ENCODE measurements at places on chromosomes 3 and 15.

DNA sequence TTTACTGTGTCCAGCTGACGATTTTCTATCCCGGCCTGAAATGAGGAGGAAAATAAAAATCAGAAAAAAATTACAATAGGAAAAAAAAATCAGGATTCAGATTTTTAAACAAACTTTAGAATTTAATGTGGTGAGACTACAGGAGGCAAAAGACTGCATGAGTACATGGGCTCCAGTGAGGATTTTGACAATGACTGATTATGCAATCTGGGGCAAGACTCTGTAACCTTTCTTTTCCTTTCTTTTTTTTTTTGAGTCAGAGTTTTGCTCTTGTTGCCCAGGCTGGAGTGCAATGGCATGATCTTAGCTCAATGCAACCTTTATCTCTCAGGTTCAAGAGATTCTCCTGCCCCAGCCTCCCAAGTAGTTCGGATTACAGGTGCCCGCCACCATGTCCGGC lies 29.9 kb downstream of the SPG11 start:
- no peak for DNase-seq

DNA sequence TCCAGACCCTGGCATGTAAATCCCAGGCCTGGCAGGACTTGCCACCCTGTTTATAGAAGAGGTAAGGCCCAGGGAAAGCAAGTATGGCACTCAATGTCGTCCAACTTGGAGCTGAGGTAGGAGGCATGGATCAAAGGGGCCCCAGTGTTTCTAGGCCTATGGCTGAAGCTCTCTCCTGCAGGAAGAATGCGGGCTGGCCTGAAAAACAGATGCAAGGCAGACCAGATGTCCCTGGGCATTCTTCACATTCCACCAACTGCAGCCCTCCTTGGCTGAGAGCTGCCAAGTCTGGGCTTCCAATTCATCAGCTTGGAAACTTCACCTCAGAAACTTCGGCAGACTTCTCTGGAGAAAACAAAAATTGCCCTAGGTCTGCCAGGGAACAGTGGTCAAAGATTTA lies 22.2 kb downstream of the MESD start:
- no peak for DNase-seq

GRCh38 chr3:17367171-17367570 lies 375.3 kb downstream of the TBC1D5 start:
- DNase-seq, result no peak

DNA sequence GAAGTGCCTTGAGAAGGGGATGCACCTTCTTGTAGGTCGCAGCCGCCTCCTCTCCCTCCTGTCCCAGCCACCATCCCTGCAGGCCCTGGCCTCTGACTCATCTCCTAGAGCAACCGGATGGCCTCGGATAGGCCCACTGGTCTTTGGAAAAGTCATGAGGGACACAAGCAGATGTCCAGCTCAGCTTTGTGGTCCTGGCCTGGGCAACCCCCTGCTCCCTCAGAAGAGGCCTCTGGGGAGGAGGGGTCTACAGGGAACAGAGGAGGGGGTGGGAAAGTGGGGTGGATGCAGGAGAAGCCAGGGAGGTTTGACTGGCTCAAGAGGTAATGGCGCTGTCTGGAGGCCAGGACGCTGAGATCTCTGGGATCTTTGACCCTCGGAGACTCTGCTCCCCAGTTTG lies 259.2 kb upstream of the TLE3 start:
- no peak for DNase-seq

GRCh38 chr3:57112206-57112605 lies 51.7 kb downstream of the SPATA12 start:
- no peak for DNase-seq

DNA sequence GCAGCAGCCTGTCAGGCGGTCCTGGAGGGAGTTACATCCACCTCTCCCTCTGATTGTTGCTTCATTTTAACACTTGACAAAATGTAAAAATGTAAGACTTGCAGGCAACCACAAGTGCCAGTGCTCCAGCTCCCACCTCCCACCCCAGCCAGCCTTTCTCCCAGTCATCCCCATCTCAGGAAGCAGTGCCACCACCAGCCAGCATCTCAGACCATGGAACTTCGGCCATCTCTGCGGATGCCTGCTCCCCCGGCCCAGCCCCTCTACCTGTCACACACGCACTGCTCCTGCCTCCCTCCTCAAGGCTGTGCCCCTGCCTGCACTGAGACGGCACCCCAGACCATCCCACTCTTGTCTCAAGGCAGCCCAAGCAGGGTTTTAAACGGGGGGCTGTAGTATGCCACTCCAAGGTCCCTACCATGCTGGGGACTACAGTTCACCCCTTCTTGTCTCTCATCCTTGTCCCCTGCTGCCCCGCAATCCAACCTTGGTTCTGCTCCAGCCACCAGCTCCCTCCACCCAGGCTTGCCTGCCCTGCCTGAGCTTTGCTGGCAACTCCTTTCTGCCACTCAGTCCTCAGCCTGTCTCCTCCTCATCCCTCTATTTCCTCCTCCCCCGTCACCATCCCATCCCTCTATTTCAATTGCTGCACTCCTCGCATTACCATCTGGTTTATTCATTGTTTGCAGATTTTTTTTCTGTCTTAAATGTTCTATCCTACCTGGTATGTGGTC lies 85.8 kb downstream of the SNRK start:
- no peak for DNase-seq

GRCh38 chr3:186990878-186991308 lies 60.6 kb downstream of the ST6GAL1 start:
- no peak for DNase-seq

GRCh38 chr3:99620976-99621375 lies 17.4 kb upstream of the COL8A1 start:
- no peak for DNase-seq

DNA sequence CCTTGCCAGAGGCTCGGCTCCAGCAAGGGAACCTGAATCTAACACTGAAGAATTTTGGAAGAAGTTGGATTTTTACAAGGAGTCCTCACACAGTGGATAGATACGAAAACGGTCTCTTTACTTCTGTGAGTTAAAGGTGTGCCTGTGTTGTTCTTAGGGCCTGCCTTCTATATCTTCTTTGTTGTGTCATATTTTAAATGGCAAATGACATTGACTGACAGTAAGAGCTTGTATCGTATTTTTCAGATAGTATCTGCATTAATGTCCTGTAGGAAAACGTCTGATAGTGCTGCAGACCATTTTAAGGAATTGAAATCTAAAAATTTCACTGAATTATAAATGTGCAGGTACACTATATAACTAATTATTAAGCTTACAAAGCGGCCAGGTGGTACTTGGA lies 56.3 kb downstream of the PTPRG start:
- no peak for DNase-seq

GRCh38 chr15:44713006-44713966 lies 2.0 kb downstream of the B2M start:
- DNase-seq, result no peak

DNA sequence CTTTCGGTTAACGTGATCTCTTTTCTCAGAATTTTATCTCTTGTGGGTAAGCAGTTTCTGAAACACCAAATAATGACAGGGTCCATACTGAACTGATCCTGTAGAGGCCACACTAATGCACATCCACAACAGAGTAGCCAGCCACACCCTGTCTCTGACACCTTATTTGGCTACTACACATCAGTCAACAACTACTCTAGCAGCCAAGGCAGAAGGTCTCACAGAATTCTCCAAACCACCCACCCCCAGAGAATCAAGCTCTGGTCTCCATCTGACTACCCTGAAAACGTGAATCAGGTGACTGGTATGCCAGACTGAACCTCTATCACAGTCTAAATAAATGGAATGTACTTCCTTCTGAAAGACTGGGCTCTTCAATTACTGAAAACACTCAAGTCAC lies 38.0 kb downstream of the EDC3 start:
- DNase-seq, result no peak

GRCh38 chr3:189269365-189269764 lies 97.6 kb downstream of the TPRG1 start:
- no peak for DNase-seq

GRCh38 chr3:20103731-20104130 lies 63.5 kb downstream of the KAT2B start:
- DNase-seq, result no peak

GRCh38 chr15:31328969-31329639 lies 2.5 kb downstream of the KLF13 start:
- peak; percentile 44 for DNase-seq

DNA sequence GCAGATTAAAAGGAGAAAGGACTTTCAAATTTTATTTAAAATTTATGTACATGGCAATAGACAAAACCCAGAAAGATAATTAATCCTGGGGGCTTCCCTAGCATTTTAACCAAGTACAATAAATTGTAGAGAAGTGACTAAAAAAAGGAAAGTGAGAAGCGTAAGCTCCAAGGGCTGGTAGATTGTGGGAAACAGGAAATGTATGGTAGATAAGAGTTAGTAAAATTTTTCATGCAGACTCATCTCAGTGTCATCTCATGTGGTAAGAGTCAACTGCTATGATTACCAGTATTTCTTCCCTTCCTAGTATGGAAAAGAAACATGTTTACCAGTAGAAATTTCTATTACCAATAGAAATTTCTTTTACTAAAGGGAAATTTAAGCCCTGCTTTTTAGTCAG lies 464.3 kb upstream of the AGTR1 start:
- no peak for DNase-seq

DNA sequence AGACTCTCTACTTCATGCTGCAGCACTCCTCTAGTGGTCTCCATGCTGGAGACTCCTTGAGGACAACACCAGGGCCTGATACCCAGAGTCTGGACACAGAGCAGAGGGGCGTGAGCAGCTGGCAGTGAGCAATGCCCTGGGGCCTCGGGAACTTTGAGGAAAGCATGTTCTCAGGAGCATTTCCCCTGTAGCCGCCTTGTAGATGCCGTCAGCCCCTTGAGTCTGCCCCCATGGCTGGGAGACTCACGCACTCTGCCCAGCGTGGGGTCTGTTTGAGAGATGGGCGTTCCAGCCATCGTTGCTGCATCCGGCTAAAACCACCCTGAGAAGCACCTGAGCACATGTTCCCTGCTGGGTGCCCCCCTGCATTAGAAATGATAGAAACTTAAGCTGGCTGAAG lies 56.8 kb downstream of the PLXNA1 start:
- DNase-seq, result no peak

DNA sequence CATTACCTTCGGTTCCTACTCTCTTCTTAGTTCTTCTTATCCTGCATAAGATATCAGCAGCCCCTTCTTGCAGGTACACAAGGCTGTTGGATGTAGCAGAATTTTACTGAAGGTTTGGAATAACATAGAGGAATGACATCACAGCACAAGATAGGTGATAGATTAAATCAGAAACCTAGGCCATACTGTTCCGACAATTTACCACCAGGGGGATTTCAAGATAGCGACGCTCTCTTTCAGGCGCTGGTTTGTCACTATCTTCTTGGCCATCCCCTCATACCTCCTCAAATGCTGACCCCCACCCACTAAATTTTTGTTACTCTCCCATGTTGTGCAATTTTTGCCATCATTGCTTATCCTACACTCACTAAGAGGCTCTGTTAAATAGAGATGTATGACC lies 3.5 kb downstream of the SIDT1 start:
- no peak for DNase-seq

DNA sequence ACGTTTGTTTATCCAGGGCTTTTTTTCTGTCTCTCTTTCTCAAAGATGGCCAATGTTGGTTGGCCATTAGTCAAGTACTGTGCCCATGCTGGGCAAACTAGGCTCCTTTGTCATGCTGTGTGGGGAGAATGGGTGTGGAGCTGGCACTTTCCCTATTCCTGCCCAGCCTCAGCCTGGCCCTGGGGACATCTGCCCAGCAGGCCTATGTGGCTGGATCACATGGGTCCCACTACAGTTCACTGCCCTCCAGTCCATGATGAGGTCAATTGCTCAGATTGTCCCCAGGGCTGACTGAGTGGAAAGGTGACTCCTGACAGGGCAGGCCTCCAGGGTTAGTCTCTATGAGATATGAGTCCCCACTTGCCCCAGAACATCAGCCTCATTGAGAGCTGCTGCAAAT lies 54.4 kb upstream of the HERC1 start:
- no peak for DNase-seq

DNA sequence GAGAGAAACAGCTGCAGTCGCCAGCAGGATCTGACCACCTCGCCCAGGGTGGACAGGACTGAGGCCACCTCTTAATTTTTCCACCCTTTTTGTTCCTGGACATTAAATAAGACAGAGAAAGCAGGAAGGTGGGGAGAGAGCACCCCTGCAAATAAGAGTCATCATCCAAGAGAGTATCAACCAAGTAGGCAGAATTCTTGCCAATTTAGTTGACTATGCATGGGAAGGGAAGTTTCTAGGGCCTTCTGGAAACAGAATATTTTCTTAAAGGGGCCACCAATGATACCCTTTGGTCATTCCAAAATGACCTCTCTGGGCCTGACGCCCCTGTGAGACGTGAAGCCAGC lies 136.2 kb downstream of the TJP1 start:
- no peak for DNase-seq

- no peak for DNase-seq
These were observed 87.3 kb downstream of the PEX5L start for GRCh38 chr3:179949412-179949811.

DNA sequence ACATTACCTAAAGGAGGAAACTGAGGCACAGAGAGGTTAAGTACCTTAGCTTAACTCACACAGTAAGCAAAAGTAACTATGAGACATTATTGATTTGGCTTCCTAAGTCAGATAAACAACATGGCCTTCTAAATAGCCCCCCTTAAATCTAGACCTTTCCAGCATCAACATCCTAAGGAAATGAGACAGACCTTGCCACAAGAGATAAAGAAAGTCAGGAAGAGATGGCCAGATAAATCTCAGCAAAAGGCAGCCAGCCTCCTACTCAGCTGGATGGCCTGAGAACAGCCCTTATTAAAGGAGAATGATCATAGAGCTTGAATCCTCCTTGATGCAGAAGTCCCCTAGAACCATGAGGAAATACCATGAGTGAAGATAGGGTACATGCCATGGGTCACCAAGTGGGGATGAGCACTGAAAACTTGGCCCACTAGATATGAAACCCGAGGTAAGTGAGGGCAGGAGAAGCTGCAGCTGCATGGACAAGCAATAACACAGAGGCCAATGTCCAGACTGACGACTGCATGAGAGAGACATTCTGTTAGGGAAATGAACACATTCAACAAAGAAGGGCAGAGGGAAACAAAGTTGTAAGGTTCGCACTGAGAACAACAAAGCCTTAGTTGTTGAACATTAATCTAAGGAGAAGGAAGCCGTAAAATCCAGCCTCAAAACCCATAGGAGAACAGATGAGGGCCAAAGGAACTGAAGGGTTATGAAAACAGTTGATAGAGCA lies 69.6 kb downstream of the ZIC4 start:
- no peak for DNase-seq

- DNase-seq, result no peak
These were observed at the start of gene SLC22A14 for GRCh38 chr3:38281895-38282686. Gene SLC22A14 (plus strand): TSS chr3:38282294. CDS start chr3:38306027, 23,733 bp downstream.

GRCh38 chr3:149274220-149274619 lies 52.6 kb upstream of the CP start:
- no peak for DNase-seq

- DNase-seq, result no peak
These were observed 2.6 kb downstream of the GMPS start for GRCh38 chr3:155872904-155873646.

GRCh38 chr3:3302964-3303363 lies 123.5 kb upstream of the CRBN start:
- DNase-seq, result no peak
